Forelimb muscle (tissue), 1 donor: ENCODE measurements at places on chromosomes 2 and 18.
A peak's percentile ranks its signal among the peaks of the same experiment; 100 is the strongest.

DNA sequence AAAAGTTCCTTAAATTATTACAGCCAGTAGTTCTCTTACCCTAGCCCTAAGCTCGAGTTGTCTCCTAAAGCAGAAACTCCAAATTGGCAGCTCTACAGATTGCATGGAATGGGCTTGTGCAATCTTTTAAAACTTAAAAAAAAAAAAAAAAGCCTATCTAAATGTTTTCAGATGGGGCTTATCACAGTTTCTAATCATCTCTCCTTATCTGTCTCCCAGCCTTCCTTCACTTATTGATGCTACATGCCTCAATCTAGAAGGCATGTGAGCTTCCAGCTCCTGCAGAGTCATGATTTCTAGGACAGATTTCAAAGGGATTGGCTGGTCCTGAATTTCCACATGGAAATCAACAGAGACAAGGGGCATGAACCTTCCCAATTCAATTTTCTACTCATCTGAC lies 33.1 kb upstream of the PELI1 start:
- DNase-seq = no peak

GRCh38 chr2:47072018-47072691 lies 83.0 kb downstream of the STPG4 start:
- DNase-seq = no peak

DNA sequence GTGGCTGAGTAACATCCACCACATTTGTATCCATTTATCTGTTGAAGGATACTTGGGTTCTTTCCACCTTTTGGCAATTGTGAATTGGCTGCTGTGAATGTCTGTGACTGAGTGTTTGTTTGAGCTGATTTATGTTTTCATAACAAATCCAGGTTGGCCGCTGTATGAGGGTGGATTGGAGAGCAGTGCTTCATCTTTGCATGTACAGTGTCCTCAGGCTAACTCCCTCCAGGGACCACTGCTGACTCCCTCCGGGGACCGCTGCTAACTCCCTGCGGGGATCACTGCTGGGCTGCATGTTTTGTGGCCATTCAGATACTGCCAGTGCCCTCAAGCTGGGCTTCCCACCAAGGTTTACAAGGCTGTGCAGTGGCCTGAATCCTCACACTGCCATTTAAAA lies 10.2 kb downstream of the BOK start:
- DNase-seq = no peak

DNA sequence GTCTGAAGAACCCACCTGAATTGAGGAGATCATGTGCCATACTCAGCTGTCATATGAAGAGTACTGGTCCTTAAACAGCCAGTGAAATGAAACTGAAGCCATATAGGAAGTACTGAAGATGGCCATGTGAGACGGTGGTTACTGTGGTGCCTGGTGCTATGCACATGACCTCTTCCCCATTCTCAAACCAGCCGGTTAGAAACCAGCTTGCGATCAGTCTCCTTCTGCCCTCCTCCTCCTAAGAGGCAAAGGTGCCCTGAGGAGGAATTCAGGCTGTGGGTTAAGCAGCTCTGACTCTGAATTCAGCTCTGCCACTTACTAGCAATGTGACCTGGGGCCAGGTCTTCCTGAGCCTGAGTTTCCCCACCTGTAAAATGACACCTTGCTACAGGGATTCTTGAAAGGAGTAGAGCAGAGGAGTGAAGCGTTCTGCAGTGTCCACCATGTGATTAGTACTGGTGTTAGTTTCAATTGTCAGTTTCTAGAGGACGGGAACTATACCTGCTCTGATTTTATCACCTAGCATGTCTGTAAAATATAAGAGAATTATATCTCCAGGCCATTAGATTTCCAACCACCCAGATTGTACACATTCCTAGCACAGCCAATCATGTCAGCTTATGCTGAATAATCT lies 5.1 kb downstream of the FECH start:
- no peak for DNase-seq

DNA sequence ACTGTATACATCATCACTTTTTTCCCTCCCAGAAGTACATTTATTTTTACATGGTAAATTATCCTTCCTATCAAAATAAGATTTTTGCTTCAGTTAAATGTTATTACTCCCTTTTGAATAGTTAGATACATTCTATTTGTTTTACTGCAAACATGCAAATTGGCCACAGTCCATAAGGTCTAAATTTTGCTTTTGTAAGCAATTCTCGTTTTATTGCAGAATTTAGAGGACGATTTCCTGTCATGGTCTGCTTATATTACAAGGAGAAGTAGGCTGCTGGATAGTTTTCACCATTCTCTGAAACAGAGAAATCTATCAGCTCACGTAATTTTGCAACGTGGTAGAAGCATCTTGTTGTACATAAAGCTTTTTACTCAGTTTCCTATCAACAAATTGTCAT lies 1632.5 kb downstream of the LRP1B start:
- no peak for DNase-seq

- no peak for DNase-seq
Measured at GRCh38 chr2:85887566-85888019, 1.2 kb downstream of the ST3GAL5 start.

DNA sequence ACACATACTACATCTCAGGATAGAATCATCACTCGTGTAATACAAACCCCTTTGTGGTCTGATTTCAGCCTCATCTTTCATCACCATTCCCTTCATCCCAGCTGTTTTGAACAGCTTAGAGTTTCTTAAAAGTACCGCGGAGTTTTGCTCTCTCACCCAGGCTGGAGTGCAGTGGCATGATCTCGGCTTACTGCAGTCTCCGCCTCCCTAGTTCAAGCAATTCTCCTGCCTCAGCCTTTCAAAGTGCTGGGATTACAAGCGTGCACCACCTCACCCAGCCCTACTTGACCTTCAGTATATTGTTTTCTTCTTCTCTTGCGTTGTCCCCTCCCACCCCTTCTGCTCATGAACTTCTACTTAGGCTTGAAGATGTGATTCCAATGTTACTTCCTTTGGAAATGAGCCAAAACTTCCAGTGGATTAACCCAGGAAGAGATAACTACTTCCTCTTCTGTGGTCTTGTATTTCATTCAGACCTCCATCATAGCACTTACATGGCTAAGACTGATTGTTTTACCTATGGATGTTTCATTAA lies 15.8 kb downstream of the ERLEC1 start:
- DNase-seq = no peak

GRCh38 chr2:32810909-32811495 lies 135.8 kb upstream of the LTBP1 start:
- no peak for DNase-seq

- no peak for DNase-seq
Measured at GRCh38 chr2:224915136-224915535, 127.1 kb downstream of the DOCK10 start.

- DNase-seq = no peak
Measured at GRCh38 chr18:8561123-8561910, 47.9 kb upstream of the RAB12 start.

DNA sequence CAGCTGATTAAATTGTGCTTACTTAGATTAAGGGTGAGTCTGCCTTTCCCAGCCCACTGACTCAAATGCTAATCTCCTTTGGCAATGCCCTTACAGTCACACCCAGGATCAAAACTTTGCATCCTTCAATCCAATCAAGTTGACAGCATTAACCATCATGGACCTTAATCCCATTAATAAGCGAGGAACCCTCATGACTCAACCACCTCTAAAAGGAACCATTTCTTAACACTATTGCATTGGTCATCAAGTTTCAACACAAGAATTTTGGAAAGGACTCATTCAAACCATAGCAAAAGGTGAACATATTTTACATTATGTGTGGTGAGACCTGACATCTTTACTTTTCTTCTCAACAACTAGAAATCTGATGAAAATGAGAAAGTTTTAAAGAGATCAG lies 187.0 kb downstream of the OSR1 start:
- no peak for DNase-seq

DNA sequence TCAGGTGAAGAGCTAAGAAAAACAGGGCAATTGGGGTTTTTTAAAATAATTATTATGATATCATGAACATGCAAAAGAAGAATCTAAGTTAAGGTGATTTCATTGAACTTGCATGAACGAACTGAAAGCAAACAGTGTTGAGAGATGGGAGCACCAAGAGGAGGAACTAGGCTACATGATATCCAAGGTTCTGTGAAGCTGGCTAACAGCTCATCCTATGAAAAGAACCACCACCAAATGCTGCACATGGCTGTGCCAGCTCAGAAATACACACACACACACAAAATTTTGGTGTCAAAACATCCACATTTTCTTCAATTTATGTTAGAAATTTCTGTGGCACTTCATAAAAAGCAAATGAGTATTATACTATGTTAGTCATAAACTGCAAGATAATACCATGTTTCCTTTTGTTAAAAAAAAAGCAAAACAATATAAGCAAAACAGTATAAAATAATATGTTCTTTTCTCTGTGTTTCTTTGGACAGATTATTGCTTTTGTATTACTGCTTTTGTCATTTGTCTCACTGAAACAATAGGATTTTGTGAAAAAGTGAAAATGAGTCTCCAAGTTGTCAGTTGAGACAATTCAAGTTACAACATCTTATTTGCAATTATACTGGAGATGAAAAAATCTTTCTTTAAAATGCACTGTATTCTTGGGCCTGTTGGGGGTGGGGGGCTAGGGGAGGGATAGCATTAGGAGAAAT lies 12.6 kb upstream of the TTC32 start:
- no peak for DNase-seq

- no peak for DNase-seq
Measured at GRCh38 chr2:197675246-197675645, at the start of gene RFTN2. RFTN2 (minus strand) TSS chr2:197675587; CDS start chr2:197675458, 129 bp downstream.

DNA sequence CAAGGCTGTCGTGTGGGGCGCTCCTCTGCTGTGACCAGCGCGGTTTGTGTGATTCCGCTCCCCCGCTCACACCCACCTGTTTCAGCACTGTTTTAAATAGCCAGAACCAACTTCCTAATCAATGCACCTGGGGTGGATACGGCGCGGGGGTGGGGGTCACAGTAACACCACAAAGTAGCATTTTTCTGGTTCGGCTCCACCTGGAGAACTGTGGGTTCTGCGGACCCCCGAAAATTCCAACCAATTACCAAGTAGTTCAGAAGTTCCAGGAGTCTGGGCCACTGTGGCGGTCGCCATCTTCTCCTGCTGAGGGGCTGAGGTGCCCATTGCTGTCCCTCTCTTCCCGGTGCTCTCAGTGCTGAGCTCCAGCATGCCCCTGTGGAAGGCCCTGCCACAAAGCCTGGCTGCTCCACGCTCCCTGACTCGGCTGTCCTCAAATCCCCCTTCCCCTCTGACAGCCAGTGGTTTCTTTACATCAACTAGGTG lies 79.4 kb downstream of the GFPT1 start:
- DNase-seq = no peak

DNA sequence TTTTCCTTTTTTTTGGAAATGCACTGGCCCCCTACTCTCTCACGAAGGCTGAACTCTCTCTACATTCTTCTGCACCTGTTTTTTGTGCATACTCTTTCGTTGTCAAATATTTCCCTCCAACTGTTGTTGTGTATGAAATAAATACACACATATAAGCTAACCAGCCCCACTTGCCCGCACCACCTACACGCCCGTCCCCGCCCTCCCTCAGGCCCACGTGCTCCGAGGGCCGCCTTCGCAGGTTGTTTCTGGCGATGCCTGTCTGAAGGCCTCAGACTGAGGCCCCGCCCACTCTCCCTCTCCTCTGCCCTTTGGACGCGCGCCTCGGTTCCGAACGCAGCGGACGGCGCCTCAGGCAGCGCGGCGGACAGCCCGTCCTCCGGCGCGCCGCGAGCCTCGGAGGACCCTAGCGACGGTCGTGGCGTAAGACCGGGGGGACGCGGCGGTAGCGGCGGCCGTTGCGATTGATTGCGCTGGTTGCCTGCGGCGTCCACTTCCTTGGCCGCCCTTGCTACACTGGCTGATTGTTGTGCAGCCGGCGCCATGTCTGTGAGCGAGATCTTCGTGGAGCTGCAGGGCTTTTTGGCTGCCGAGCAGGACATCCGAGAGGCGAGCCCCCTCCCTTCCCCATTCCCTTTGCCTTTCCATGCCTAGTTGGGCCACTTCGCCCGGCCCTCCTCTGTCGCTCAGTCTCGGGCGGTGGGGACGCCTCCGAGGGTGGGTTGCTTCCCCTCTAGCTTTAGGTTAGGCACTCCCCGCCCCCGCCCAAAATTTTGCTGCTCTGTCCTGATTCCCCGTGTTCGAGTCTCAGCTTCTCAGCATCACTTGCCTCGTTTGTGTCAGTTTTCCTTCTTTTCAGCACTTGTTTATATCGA lies at the start of gene TSN:
TSS of gene TSN (plus strand) at position 415 of the 875 bp plus-strand sequence. CDS start at position 544, 129 bp downstream.
- peak; percentile 85 for DNase-seq

DNA sequence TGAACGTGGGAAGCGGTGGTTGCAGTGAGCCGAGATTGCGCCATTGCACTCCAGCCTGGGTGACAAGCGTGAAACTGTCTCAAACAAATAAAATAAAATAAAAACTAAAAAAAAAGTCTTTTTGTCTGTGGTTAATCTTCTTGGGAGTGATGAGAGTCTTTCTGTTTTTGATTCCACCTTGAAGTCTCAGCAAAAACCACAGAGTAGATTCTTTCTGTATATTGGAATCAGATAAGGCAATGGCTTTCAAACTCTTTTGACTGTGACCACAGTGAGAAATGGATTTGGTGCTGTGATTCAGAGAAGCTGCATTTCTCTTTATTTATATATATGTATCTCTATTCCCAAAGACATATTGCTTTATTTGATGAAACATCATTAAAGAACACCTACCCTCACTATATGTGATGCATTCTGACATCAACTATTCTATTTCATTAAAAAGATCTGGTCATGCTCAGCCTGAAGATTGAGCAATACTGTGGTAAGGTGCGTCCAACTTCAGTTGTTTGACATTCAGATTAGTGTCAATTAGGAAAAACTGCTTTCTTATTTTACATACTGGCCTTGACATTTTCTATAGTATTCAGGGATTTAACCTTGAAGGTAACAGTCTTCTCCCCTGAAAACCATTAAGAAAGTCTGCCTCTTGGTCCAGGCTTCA lies 15.6 kb downstream of the HRH4 start:
- no peak for DNase-seq

- no peak for DNase-seq
Measured at GRCh38 chr2:96687711-96688640, 45.4 kb downstream of the FER1L5 start.

DNA sequence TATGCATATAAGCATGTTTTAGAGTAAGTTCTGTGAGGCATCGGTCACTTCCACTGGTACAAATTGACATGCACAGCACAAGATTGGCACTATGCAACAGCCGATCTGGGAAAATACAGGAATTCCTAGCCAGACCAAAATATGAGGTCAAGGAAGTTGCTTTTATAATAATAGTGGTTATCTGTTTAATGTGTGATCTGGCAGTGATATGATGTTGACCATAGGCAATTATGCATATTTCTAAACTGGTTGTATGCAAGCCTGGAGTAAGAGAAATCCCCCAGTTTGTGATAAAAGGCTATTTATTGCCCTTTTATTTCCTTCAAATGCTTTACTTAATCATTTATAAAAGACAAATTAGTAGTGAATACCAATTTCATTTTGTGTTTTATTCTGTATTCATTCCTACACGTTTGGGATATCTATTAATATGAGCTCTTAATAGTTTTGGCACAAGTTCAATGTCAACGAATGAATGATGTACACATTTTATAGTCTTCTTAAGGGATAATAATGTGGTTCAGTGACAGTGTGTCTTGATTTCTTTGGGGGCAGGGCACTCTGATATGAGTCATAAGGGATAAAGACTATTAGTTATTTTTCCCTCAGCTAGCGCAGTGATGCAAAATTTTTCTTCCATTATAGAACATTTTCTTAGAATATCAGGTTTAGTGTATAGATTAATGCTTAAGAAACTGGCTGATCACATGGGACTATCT lies 34.7 kb upstream of the ZEB2 start:
- DNase-seq = no peak
